Activated CD4-positive, alpha-beta T cell treated with anti-CD3 and anti-CD28 coated beads for 1 hour (primary cell): ENCODE measurements at places on chromosomes 7 and 10.

- DNase-seq, result no peak
Measured at GRCh38 chr7:136509466-136509865, 359.0 kb upstream of the CHRM2 start.

DNA sequence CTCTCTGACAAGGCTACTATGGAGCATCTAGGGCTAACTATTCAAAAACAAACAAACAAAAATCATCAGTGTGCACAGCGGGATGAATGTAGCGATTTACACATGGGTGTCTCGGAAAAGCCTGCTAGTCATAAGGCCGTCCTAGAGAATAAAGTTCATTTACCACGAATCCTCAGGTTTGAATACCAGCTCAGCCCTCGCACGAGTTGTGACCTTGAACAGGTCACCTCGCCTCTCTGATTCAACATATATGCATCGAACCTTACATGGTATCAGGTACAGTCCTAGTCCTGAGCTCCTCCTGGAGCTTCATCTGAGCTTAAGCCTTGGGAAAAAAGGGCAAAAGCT lies 572 bp downstream of the ATP5MF start:
- DNase-seq, result no peak

GRCh38 chr7:142997456-142997989 lies 29.4 kb downstream of the OR9A2 start:
- DNase-seq, result no peak

DNA sequence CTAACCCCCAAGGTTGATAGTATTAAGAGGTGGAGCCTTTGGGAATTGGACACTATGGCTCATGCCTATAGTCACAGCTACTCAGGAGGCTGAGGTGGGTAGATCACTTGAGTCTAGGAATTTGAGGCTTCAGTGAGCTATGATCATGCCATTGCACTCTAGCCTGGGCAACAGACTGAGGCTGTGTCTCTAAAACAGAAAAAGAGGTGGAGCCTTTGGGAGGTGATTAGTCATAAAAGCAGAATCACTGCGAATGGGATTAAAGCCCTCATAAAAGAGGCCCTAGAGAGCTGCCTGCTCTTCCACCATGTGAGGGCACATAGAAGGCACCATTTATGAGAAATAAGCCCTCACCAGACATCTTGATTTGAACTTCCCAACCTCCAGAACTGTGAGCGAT lies 81.9 kb downstream of the SKAP2 start:
- DNase-seq, result no peak

DNA sequence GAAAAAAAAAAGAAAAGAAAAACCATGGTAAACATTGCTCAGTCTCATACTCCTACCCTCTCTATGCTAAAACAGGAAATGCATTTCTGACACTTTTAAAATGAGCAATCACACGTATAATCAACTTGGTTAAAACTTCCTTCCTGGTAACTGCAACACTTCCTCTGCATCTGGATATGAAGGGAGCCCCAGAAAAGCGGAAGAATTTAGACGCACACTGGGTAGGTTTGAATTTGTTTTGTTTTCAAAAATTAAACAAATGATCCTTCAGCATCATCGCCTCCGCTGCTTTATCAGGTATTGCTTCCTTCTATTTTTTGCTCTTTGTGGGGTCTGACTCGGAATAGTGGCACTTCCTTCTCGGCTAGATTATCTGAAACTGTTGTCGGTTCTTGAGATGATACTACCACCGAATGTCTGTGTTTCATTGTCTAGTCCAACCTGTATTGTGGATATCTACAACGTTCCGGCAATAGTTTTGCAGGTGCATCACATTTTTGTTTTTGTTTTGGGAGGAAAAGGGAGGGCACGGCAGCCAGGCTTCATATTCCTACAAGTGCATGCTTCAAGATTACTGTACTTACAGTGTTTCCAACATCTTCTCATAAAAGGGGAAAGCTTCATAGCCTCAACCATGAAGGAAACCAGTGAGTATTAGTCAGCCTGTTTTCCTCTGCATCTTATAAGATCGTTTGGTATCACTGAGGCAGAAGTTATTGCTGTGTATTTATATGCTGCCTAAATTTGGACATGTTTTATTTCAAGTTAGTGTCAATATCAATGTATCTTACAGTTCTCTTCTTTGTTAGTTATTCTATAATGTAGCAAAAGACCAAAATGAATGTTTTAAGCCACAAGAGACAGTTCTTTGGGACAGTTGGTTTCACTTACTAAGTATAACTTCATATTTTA lies at the start of gene PIK3CG:
Gene PIK3CG (plus strand): TSS at position 153 of the 912 bp plus-strand sequence. CDS start 2,280 bp downstream, outside the sequence.
- DNase-seq, result no peak

- DNase-seq, result no peak
Measured at GRCh38 chr7:101453617-101454016, 90.9 kb downstream of the COL26A1 start.

GRCh38 chr10:7610651-7611389 lies 55.9 kb downstream of the ITIH5 start:
- no peak for DNase-seq

DNA sequence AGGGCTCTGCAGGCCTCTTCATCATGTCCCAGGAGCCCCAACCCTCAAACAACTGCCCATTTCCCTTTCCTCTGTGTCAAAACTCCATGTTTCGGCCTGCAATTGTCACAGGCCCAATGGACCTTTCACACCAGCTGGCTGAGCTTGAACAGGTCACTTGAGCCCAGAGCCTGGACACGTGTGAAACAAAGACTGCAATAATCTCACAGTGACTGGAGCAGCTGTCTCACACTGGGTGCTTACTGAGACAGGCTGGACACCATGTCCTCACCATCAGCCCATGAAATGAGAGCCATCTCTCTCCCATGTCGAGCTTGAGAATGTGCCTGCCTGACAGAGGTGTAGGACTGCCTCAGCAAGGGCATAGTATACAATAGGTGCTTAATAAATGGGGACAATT lies 19.5 kb upstream of the EIF5AL1 start:
- DNase-seq, result no peak

GRCh38 chr7:27586825-27587224 lies 75.9 kb downstream of the HIBADH start:
- DNase-seq, result no peak

DNA sequence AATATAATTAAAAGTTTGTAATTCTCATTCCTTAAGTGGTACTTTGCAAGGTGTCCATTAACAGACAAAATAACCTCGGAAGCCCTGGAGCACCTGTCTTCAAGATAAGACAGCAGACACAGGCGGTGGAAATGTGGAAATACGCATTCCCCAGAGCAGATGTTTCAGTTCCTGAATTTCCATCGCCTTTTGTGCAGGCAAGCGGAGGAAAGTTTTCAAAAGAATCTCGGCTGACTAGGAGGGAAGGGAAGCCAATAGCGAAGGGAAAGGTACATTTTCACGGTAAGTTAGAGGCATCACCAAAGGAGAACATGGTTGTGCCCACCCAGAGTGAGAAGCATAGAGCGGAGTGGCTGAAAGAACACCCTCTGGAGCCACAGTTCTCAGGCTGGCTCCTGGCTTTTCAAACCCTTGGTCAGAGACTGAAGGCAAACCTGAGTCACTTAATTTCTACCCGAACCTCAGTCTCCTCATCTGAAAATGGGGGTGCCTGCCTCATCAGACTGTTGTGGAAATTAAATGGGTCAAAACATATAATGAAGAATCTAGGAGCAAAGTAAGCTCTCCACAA lies 13.6 kb downstream of the CPA1 start:
- DNase-seq, result no peak

- no peak for DNase-seq
Measured at GRCh38 chr7:47757921-47758411, 176.1 kb upstream of the TNS3 start.

- DNase-seq, result no peak
Measured at GRCh38 chr7:133633055-133633454, 380.2 kb downstream of the EXOC4 start.

DNA sequence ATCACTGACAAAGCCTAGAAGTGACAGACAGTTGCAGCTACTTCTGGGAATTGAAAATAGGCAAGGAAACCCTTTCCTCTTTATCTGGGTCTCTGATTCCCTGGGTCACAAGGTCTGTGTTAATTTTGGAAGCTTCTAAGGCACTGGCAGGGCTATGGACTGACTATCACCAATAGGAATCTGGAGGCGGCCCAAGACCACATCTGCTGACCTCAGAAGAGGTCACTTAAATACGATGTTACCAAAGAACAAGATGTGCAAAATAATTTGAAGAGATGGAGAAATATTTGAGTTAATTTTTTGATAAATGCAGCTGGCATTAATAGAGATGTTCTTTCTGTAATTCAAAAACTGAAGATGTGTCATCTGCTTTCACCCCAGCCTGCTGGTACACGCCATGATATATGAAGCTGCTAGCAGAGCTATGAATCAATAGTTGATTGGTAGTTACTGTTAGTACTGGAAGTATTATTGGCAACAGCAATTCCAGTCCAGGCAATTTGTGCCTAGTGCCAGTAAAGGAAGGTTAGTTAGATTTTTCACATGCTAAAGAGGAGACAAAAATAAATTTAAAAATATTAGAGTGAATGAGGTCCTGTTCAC lies 5.5 kb upstream of the STEAP4 start:
- DNase-seq, result no peak

- DNase-seq, result no peak
Measured at GRCh38 chr10:11678074-11678793, 63.9 kb upstream of the ECHDC3 start.

GRCh38 chr10:113108194-113108835 lies 158.3 kb downstream of the TCF7L2 start:
- no peak for DNase-seq

GRCh38 chr10:9875353-9875752 lies 1142.3 kb upstream of the CELF2 start:
- DNase-seq, result no peak

DNA sequence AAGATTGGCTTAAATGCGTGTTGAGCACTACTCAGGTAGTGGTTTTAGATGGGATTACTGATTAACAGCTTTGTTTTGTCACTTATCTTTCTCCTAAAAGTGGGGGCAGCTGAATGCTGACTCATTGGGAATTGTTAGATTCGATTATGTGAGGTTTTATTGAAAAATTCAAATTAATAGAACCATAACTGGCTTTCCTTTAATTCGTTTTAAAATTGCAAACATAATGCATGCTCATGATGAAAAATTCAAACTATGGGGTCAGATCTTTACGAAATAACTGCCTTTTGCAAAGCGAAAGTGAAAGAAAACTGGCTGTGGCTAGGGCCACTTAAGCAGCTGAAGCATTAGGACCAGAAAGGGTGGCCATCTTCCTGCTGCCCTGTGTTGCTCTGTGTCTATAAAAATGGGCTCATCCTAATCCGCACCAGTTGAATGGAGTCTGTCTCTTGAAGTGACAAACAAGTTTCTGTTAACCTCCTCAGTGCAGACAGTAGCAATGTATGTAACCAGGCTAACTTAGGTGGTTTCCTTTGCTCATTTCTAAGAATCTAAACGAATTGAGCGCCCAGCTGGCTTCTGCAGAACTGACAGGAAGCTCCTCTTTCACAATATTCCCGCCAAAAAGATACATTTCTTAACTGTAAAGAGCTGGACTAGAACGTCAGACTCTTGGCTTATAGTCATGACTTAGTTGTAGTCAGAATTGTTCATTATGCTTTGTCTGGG lies 27.8 kb downstream of the DENND10 start:
- no peak for DNase-seq

- DNase-seq, result no peak
Measured at GRCh38 chr7:1087952-1088920, at the start of gene GPER1. Gene GPER1, plus strand, starts transcription at chr7:1088113. Its CDS starts 3,616 bp downstream, at chr7:1091729.

DNA sequence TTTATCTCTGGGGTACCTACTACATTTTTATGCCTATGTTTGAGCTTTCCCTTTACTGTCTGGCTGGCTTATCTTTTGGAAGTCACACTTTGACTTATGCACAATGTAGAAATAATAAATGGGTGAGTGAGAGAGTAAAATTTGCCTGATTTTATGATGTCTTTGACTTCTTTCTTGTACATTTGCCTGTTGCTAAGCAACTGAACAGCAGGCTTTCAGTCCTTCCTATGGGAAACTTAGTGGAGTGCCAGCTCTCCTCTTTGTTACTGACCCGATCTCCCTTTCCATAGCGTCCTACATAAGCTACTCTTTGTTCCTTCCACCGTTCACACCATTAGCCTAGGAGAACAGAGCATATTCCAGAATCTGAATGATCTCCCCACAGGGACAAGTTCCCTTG lies 4.2 kb downstream of the TAS2R60 start:
- DNase-seq, result no peak

GRCh38 chr10:79496896-79497295 lies 15.4 kb upstream of the EIF5AL1 start:
- no peak for DNase-seq

DNA sequence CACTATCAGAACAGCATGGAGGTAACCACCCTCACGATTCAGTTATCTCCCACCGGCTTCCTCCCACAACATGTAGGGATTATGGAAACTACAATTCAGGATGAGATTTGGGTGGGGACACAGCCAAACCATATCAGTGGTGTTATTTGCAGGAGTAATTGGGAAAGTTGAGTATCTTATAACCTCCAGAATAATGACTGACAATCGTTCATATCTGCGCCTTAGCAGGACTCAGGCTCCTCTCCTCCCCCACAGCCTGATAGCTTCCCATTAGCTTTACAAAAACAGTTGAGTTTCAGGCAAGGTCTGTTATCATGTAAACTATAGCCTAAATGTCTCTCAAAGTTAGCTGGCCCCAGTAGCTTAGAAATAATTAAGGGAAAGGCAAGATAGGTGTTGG lies 3.4 kb upstream of the ERCC6 start:
- DNase-seq, result no peak

- no peak for DNase-seq
Measured at GRCh38 chr7:45268013-45268412, 110.4 kb downstream of the RAMP3 start.

- DNase-seq, result no peak
Measured at GRCh38 chr7:80858141-80858903, 60.5 kb downstream of the SEMA3C start.

DNA sequence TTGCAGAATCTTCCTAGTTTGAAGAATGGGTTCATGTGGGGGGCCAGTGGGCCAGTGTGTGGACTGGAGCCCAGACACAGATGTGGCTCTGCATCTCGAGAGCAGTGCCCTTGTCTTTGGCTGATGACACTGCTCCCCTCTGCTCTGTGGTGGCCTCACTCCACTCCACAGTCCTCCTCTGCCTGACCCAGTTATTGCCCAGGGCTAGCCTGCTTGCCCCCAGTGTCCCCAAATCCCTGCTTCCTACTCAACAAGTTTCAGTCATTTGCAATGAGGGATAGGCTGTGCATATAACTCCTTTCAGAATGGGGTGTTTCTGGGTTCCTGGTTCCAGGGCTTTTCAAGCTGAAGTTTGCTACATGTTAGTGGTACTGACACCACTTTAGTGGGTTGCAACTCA lies 177.5 kb downstream of the SNX10 start:
- no peak for DNase-seq

DNA sequence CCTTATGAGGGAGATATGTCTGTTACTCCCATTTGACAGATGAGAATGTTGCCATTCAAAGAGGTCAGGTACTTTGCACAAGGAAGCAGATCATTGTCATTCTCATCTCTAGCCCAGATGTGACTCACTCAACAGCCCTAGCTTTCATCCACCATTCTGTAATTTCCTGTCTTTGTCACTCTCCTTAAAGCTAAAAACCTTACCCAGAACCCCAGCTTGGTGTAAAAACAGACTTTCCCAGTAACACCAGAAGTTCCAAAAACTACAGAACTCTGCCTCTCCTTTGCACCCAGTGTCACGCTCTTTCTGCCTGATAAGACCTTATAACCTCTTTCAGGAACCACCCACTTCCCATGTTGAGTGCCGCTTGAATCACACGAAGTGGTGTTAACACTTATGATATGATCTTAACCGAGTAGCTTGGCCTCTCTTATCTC lies 89.1 kb upstream of the SP4 start:
- DNase-seq, result no peak
